ENCODE measurements at places on chromosomes 11 and 22. TPM values are rescaled to one million over a fixed set of nuclear protein-coding genes. Genes with fewer than 3 reads are reported as not detected.

The APOL4 gene
- total RNA-seq, result not detected

The MIOX gene
- total RNA-seq, result not detected

The OR4C13 gene
- not detected for total RNA-seq

The SMTNL1 gene
- not detected for total RNA-seq

The TRIM48 gene
- total RNA-seq, result not detected

The FAM227A gene
- 0.34 TPM for total RNA-seq

The AASDHPPT gene
- 19.6 TPM for total RNA-seq

The QSER1 gene
- 9.0 TPM for total RNA-seq

The NXPE4 gene
- total RNA-seq, result not detected

The MISFA gene
- total RNA-seq, result not detected

GRCh38 chr11:3186166-3186953 lies 21.2 kb upstream of the OSBPL5 start:
- H3K36me3 ChIP-seq, result no peaks in the 10 kb centered on the region
- no peak overlapping the region for H3K27ac ChIP-seq
- no peaks in the 10 kb centered on the region for H3K4me1 ChIP-seq
- H3K4me3 ChIP-seq, result no peak overlapping the region
- H3K27me3 ChIP-seq, result no peaks in the 10 kb centered on the region

DNA sequence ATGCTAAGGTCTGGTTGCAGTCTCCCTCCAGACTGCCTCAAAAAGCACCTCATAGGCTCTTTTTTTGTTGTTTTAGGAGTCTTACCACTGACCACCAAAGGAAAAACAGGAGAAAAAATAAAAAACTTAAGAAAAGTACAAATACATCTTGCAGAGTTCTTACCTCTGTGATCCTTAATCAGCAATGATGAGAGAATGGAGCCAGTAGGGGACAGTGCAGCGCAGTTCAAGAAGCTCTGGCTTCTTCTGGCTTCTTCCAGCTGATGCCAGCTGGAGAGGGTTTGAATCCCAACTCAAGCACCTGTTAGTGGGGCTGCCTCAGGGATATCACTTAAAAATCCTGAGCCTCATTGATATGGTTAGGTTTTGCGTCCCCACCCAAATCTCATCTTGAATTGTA lies 223.3 kb upstream of the ISX start:
- no peak for DNase-seq
- H3K27ac ChIP-seq, result no peak overlapping the region
- no peak overlapping the region for H3K4me3 ChIP-seq
- H3K4me1 ChIP-seq, result no peaks in the 10 kb centered on the region
- no peaks in the 10 kb centered on the region for H3K36me3 ChIP-seq

GRCh38 chr22:40244586-40244985 lies 66.9 kb downstream of the TNRC6B start:
- H3K27me3 ChIP-seq, result no peaks in the 10 kb centered on the region
- no peak for DNase-seq
- no peak overlapping the region for H3K4me3 ChIP-seq
- peaks cover 16% of the 10 kb centered on the region for H3K36me3 ChIP-seq

GRCh38 chr22:24503137-24503842 lies 8.2 kb downstream of the UPB1 start:
- peaks cover 4% of the 10 kb centered on the region for H3K4me1 ChIP-seq
- no peaks in the 10 kb centered on the region for H3K36me3 ChIP-seq
- peak; percentile 70 for DNase-seq
- H3K4me3 ChIP-seq, result no peak overlapping the region
- no peaks in the 10 kb centered on the region for H3K27me3 ChIP-seq
- H3K27ac ChIP-seq, result no peak overlapping the region

DNA sequence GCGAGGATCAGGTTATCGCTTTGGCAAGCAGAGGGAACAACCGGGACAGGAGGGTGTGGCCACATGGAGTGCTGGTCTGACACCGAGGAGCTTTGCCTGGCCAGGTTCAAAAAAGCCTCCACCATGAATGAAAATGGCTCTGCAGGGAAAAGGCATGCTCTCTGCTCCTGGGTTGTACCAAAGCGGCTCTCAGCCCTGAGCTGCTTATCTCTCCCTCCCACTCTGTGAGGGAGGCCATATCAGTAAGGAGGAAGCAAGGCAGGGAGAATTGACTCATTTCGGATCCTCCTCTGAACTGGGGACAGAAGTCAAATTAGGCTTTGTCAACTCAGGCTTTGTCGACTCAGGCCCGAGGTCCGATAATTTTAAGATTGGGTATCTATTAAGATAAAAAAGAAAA lies 82.9 kb upstream of the CRTAM start:
- no peak for DNase-seq
- no peak overlapping the region for H3K4me3 ChIP-seq
- no peaks in the 10 kb centered on the region for H3K27me3 ChIP-seq
- peaks cover 34% of the 10 kb centered on the region for H3K4me1 ChIP-seq

DNA sequence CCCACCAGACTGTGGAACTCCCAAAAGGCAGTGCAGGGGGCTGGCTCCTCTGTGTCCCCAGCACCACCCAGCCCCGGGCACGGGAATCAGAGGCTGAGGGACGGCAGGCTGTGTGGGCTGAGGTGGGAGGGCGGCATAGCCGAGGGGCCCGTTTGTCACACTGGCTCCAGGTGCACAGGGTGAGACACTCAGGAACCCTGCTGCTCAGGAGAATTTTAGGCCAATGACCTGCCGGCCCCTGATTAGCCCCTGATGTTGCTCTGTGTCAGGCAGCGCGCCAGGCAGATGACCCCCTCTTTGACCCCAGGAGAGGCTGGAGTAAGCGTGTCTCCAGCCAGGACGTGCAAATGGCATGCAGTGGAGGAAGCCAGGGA lies 52.7 kb downstream of the RTL6 start:
- no peak overlapping the region for H3K27ac ChIP-seq
- no peaks in the 10 kb centered on the region for H3K36me3 ChIP-seq
- H3K4me1 ChIP-seq, result no peaks in the 10 kb centered on the region
- no peak for DNase-seq
- H3K27me3 ChIP-seq, result no peaks in the 10 kb centered on the region

GRCh38 chr11:26510756-26511155 lies 61.3 kb downstream of the MUC15 start:
- DNase-seq, result no peak
- no peaks in the 10 kb centered on the region for H3K27me3 ChIP-seq
- H3K4me3 ChIP-seq, result no peak overlapping the region

DNA sequence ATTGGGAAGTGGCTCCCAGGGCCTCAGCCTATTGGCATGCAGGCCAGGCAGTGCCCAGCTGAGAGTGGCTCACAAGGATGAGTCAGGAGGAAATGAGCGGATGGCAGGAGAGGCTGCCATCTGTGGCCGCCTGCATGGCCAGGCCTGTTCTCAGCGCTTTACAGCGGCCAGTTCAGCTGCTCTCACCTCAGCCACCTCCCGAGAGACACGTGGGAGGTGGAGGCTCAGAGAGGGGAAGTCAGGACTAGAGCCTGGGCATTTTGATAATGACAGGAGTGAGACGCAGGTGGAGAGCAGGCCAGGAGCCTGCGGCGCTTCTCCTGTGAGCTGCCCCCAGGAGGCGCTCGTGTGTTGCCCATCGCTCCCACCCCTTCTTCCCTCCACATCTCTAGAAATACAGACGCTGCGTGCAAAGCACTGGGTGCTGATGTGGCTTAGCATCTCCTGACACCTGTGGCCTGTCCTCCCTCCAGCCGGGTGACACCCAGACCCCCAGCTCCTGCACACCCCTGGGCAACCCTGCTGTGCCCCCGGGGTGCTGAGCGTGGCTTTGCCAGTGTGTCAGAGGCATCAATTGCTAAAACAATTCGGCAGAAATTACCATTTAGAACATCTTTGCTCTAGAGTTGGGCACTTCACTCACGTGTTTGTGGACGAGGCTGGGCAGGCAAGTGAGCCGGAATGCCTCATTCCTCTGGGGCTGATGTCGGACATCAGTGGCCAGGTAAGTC lies 21.4 kb upstream of the PANX2 start:
- no peak overlapping the region for H3K27ac ChIP-seq
- H3K4me1 ChIP-seq, result peaks cover 6% of the 10 kb centered on the region
- no peaks in the 10 kb centered on the region for H3K27me3 ChIP-seq
- H3K4me3 ChIP-seq, result no peak overlapping the region

GRCh38 chr11:94636388-94636949 lies 69.3 kb downstream of the PIWIL4 start:
- H3K4me3 ChIP-seq, result no peak overlapping the region
- no peak for DNase-seq
- no peak overlapping the region for H3K27ac ChIP-seq
- no peaks in the 10 kb centered on the region for H3K36me3 ChIP-seq
- no peaks in the 10 kb centered on the region for H3K27me3 ChIP-seq

GRCh38 chr22:47854251-47854650 lies 1091.8 kb downstream of the TBC1D22A start:
- H3K27me3 ChIP-seq, result no peaks in the 10 kb centered on the region
- H3K36me3 ChIP-seq, result no peaks in the 10 kb centered on the region
- no peak overlapping the region for H3K4me3 ChIP-seq
- no peaks in the 10 kb centered on the region for H3K4me1 ChIP-seq

- H3K27ac ChIP-seq, result no peak overlapping the region
- H3K36me3 ChIP-seq, result no peaks in the 10 kb centered on the region
- no peak for DNase-seq
- no peaks in the 10 kb centered on the region for H3K4me1 ChIP-seq
- H3K4me3 ChIP-seq, result no peak overlapping the region
Observed at GRCh38 chr11:78869293-78869692, 294.6 kb upstream of the NARS2 start.

DNA sequence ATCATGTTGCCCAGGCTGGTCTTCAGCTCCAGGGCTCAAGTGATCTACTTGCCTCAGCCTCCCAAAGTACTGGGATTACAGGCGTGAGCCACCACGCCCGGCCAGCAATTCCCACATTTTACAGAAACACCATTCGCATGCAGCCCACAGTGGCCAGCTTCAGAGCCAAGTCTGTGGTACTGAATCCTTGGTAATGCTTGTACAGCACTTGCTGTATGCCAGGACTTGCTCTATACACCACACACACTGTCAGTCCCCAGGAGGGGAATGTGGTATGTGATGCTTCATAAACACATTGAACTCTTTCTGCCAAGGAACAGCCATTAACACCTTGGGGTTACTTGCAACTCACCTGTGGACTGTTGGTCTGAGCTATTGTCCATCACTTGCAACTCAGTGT lies 119.4 kb downstream of the MED15 start:
- DNase-seq, result no peak
- H3K36me3 ChIP-seq, result no peaks in the 10 kb centered on the region
- H3K27ac ChIP-seq, result no peak overlapping the region
- H3K4me3 ChIP-seq, result no peak overlapping the region

DNA sequence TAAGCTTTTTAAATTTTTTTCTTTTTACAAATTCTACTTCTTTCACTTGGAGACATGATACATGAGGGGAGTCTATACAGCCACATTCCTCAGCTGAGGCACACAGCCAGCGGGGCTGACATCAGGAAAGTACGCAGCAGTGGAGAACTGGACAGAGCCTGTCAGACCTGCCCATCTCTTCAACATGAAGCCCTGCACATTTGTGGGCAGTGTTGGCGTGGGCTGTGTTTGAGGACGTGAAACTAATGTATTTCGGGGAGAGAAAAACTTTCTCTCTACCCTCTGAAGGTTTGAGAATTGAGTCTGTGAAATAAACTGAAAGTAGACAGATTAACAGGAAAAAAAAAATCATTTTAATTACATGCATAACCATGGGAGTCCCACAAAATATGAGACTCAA lies 84.8 kb upstream of the HTATIP2 start:
- H3K4me1 ChIP-seq, result no peaks in the 10 kb centered on the region
- peaks cover 6% of the 10 kb centered on the region for H3K27me3 ChIP-seq
- no peak for DNase-seq

DNA sequence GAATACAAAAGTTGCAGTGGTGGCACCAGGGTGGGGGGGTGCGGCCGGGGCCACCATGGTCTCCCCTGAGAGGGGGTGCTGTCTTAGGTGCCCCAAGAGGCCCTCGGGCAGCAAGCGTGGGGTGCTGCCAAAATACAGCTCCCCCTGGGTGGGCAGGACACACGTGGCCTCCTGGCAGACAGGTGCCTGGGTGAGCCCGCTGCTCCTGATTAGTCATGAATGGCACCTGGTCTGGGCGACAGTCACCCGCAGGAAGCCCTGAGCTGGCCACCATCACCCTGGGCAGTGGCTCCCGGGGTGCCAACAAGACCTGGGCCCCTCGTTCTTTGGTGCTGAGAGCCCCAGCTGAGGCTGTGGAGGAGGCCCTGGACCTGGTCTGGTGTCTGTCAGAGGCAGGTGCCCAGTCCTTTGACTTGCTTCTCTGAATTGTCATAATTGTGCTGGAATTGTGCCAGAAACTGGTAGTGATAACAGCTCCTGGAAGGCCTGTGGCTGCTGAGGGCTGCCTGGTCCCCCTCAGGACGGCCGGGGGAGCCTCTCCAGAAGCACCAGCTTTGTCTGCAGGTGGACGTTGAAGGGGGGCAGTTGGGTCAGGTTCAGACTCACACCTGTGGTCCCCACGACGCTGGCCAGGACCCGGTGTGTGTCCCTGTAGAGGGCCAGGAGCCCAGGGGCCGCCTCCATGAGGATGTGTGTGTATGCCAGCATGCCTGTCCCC lies 14.8 kb downstream of the ALG12 start:
- H3K4me3 ChIP-seq, result no peak overlapping the region
- no peak overlapping the region for H3K27ac ChIP-seq
- H3K4me1 ChIP-seq, result peaks cover 2% of the 10 kb centered on the region
- DNase-seq, result no peak
- H3K27me3 ChIP-seq, result no peaks in the 10 kb centered on the region

DNA sequence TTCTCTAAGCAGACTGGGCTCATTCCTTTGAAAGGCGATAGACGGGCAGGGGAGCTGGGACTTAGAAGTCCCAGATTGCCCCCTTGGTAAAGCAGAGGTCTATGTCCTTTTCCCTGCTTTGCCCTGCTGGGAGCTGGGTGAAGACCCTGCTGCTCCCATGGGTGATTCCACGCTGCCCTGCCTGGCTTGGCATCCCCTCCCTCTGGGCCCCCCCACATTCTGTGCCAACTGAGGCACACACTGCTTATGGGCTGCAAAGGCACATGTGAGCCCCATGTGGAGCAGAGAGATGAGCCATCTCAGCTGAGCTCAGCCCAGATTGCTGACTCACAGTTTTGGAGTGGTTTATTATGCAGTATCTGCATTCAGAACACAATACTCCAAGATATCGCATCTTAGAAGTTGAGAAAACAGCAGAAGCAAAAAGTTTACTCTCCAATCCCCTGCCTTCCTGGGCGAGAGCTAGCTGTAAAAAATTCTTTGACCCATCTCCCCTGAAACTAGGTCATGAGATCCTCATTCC lies 127.2 kb downstream of the ST3GAL4 start:
- H3K4me3 ChIP-seq, result no peak overlapping the region
- H3K27ac ChIP-seq, result no peak overlapping the region
- no peak for DNase-seq
- H3K4me1 ChIP-seq, result peaks cover 15% of the 10 kb centered on the region
- no peaks in the 10 kb centered on the region for H3K27me3 ChIP-seq

GRCh38 chr11:62579252-62579651 lies 5.6 kb upstream of the EEF1G start:
- H3K4me1 ChIP-seq, result peaks cover 16% of the 10 kb centered on the region
- H3K27ac ChIP-seq, result no peak overlapping the region
- no peak for DNase-seq
- H3K27me3 ChIP-seq, result no peaks in the 10 kb centered on the region

DNA sequence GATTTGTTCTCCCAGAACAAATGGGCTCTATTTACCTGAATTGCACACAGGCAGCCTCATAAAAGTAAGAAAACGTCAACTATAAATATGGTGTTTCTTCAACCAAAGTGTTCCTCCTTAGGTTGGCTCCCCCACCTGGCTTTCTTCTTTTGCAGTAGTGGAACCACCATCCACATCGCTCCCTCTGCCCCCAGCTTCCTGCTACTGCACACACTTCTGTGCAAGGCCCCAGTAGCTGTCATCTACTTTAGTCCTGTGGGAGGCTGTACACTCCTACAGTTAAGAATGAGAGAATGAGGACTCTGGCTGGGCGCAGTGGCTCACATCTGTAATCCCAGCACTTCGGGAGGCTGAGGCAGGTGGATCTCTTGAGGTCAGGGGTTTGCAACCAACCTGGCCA lies 89.5 kb downstream of the BMAL1 start:
- H3K36me3 ChIP-seq, result peaks cover 98% of the 10 kb centered on the region
- no peak overlapping the region for H3K27ac ChIP-seq
- no peaks in the 10 kb centered on the region for H3K27me3 ChIP-seq
- DNase-seq, result no peak
- H3K4me1 ChIP-seq, result no peaks in the 10 kb centered on the region

Measured in CD4-positive, alpha-beta T cell (primary cell).